Stimulated activated CD8-positive, alpha-beta memory T cell treated with anti-CD3 and anti-CD28 coated beads, Interleukin-4, amount 100 ng/mL, for 1 hour (primary cell): ENCODE measurements at places on chromosomes 16 and 17.

DNA sequence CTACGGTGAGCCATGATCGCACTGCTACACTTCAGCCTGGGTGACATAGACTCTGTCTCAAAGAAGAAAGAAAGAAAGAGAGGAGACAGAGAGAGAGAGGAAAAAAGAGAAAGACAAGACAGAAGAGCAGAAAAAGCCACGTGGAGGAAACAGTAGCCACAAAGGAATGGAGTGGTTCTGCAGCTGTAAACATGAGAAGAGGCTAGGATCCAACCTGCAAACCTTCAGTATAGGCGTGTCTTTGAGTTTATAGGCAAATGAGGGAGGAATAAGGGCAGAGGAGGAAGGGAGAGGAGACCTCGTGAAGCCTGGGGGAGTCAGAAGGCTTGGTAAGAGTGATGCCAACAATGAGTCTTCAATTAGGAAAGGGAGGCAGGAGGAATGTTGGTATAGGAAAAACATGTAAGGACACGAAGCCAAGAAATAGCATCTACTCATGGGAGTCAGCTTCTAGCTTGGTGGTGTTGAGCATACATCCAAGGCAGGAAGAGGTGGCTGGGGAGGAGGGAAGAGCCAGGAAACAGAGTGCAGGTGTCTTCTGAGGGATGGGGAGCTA lies 3.9 kb downstream of the MED9 start:
- DNase-seq = no peak

DNA sequence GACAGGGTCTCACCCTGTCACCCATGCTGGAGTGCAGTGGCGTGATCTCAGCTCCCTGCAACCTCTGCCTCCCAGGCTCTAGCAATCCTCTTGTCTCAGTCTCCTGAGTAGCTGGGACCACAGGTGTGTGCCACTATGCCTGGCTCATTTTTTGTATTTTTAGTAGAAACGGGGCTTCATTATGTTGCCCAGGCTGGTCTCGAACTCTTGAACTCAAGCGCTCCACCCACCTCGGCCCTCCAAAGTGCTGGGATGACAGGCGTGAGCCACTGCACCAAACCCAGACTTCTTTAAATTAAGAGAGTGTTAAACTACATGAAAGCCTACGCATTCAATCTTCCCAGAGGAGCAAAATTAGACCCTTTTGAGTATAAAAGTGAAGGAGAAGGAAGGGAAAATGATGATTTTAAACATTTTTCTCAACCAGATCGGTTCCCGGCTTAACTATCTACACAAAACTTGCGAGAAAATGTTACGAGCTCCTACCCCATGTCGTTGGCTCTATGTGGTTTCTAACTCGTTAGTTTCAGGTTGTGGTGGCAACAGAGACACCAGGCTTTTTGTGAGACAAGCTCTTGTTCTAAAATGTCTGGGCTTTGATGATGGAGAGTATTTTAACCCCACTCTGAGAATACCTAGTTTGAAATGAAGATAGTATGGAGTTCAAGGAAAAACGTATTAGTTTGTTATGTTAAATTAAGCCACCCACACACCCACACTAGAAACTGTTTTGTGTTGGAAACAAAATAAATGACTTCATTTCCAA lies 26.3 kb downstream of the STAT5B start:
- no peak for DNase-seq

- DNase-seq = no peak
Observed at GRCh38 chr16:59950431-59950830, 1216.3 kb upstream of the GOT2 start.

DNA sequence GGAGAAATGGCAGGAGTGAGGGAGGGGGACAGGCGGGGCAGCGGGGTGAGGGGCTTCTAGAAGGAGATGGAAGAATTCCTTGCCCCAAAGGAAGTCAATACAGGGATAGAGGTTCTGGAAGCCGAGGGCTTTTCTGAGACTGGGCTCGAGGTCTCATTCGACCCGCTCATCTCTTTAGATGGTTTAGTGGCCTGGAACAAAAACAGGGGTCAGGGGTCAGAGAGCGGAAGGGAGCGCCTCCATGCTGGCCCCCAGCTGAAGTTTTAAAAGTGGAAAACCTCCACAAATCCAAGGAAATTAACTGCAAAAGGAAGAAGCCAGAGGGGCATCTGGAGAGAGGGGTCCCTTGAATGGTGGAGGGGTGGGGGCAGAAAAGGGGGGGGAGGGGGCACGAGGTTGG lies 72.5 kb downstream of the SRCIN1 start:
- DNase-seq = no peak

DNA sequence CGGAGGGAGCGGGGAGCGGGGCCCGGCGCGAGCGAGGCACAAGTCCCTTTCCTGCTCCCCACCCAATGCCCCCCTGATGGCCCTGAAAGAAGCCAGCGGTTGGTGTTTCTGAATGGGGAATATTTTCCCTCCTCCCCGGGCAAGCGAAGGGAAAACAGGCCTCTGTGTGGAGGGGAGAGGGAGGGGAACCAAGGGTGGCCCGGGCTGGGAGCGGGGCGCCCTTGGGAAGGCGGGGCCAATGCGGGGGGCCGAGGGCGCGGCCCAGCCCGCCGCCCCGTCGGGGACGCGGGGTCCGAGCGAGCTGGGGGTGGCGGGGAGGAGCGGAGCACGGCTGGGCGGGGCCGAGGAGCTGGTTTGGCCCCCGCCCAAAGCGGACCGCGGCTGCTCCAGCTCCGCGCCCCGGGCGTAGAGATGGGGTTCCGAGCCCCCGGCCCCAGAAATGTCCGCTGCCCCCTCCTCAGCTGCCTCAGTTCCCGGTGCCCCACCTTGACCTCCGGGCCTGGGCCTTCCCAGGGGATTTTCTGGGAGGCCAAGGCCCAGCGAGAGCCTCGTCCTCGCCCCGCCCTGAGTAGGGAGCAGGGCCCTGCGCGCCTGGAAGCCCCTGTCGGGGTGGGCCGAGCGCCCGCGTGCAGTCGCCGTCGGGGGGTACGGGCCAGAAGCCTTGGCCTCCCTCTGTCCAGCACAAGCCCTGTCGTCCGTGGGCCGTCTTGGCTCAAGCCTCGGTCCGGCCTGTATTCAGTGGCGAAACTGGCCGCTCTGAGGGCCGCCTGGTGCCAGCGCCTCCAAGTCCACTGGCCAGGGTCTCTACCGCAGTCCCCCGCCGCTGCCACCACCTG lies 3.9 kb upstream of the HEXIM1 start:
- no peak for DNase-seq

DNA sequence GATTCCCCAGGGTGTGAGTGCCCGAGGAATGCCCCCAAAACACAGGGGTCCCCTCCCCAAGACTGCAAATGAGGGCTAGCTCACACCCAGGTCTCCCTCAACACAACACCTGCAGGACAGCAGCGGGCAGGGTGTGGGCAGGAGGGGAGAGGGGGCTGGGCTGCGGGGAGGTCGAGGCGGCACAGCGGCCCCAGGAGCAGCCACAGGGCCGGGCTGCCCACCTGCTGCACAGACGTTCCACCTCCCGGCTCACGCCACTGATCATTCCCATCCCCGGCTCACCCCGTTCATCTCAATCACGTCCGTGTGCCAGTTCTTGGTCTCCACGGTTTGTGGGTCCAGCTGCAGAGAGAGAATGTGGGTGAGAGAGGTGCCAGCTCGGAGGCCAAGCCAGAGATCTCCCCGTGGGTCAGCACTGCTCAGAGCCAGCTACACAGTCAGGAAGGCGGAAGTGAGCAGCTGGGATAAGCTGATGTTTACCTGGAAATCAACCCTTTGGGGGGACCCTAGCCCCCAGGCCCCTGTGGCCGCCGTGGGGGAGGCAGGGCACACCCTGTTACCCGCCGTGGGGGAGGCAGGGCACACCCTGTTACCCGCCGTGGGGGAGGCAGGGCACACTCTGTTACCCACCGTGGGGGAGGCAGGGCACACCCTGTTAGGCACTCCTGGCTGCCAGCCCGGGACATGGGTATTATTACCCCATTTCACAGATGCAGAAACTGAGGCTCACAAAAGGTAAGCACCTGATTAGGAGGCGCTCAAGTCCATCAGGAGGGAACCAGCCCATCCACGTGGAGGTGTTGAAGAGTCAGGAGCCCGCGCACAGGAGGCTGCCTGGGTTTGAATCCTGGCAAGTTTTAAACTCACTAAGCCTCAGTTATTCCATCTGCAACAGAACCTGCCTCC lies 16.1 kb downstream of the TIMM22 start:
- DNase-seq = no peak

GRCh38 chr17:57281887-57282286 lies 25.6 kb downstream of the MSI2 start:
- no peak for DNase-seq

- DNase-seq = no peak
Observed at GRCh38 chr17:46180892-46181274, 12.3 kb downstream of the KANSL1 start.

GRCh38 chr17:17698869-17699351 lies 17.7 kb downstream of the RAI1 start:
- no peak for DNase-seq

- DNase-seq = no peak
Observed at GRCh38 chr16:15746332-15746731, 96.3 kb downstream of the NDE1 start.

DNA sequence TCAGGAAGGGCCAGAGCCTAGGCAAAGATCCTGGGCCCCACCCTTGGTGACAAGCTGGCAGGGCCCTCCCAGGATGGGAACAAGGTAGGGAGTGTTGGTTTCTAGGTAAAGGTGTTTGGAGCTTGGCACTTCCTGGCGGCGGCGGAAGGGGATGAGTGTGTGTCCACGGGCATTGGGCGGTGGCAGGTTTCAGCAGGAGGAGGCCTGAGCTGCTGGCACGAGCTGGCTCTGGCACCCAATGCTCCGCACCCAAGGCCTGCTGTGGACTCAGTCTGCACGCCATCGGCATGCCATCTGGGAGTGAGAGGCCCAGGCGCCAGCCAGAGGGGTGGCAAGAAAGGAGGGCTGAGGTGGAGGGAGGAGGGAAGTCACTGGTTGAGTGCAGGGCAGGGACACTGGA lies 46.9 kb upstream of the TAC4 start:
- DNase-seq = no peak

- no peak for DNase-seq
Observed at GRCh38 chr16:57233944-57234706, 10.9 kb upstream of the ARL2BP start.

- no peak for DNase-seq
Observed at GRCh38 chr16:3720418-3720817, 3.1 kb upstream of the TRAP1 start.

- no peak for DNase-seq
Observed at GRCh38 chr16:19172098-19172780, 4.2 kb downstream of the SYT17 start.

- DNase-seq = no peak
Observed at GRCh38 chr16:71894229-71894920, 956 bp upstream of the IST1 start.

- DNase-seq = peak; percentile 64
Observed at GRCh38 chr17:50919321-50920040, 53.3 kb upstream of the TOB1 start.

DNA sequence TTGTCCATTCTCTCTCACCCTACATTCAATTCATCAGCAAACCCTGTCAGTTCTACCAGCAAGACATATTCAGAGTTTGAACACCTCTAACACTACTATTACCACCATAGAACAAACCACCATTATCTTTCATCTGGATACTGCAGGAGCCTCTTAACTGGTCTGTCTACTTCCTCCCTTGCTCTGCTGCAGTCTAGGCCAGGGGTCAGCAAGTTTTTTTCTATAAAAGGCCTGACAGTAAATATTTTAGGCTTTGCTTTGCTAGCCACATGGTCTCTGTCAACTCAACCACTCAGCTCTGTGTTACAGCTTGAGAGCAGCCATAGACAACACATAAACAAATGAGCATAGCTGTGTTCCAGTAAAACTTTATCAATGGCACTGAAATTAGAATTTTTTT lies 13.8 kb downstream of the KCTD19 start:
- no peak for DNase-seq
